ENCODE measurements at places on chromosomes 6 and 20. TPM values are rescaled to one million over a fixed set of nuclear protein-coding genes. Genes with fewer than 3 reads are reported as not detected.

The TCF21 gene
- total RNA-seq: not detected

The ETV7 gene
- 0.98 TPM for total RNA-seq

GRCh38 chr20:38883081-38883980 is 42.9 kb upstream of the FAM83D start:
- H3K4me3 ChIP-seq: no peak overlapping the region
- DNase-seq: no peak
- H3K27me3 ChIP-seq: peaks cover 7% of the 10 kb centered on the region
- H3K36me3 ChIP-seq: no peaks in the 10 kb centered on the region

GRCh38 chr20:12788632-12789299 is 220.0 kb upstream of the SPTLC3 start:
- no peaks in the 10 kb centered on the region for H3K36me3 ChIP-seq
- no peak overlapping the region for H3K27ac ChIP-seq
- DNase-seq: no peak

The SOX18 gene
- total RNA-seq: 1.8 TPM

GRCh38 chr20:58619077-58619863 is 31.8 kb upstream of the STX16 start:
- no peaks in the 10 kb centered on the region for H3K4me1 ChIP-seq
- H3K36me3 ChIP-seq: no peaks in the 10 kb centered on the region
- no peak overlapping the region for H3K27ac ChIP-seq
- DNase-seq: no peak

The MLIP gene
- not detected for total RNA-seq

The SLC35B3 gene
- total RNA-seq: 16.0 TPM

The ARG1 gene
- total RNA-seq: not detected

GRCh38 chr6:159739341-159739740 is 12.0 kb downstream of the WTAP start:
- H3K4me1 ChIP-seq: no peaks in the 10 kb centered on the region
- no peak overlapping the region for H3K4me3 ChIP-seq
- H3K27ac ChIP-seq: no peak overlapping the region
- peaks cover 15% of the 10 kb centered on the region for H3K36me3 ChIP-seq

DNA sequence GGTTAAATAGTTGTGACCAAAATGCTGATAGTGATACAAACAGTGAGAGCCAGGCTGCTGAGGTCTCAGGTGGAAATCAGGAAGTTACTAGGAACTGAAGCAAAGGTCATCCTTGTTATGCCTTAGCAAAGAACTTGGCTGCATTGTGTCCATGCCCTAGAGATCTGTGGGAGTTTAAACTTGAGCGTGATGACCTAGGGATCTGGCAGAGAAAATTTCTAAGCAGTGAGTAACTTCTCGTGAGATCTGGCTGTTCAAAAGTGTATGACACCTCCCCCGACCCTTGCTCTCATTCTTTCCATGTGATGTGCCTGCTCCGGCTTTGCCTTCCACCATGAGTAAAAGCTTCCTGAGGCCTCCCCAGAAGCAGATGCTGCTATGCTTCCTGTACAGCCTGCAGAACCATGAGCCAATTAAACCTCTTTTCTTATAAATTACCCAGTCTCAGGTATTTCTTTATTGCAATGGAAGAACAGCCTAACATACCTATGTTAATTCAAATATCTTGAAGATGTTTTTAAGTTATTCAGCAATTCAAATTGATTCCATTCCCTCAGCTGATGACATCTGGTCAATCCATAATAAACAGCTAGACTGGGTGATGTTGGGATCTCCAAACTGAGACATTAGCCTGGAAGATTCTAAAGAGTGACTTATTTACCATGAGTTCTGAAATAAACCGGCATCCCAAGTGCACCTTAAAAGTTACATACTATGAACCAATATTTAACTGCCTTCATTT is 33.8 kb downstream of the KIF16B start:
- no peaks in the 10 kb centered on the region for H3K27me3 ChIP-seq
- H3K27ac ChIP-seq: no peak overlapping the region
- no peaks in the 10 kb centered on the region for H3K36me3 ChIP-seq

The THBS2 gene
- total RNA-seq: 73.0 TPM

GRCh38 chr6:63504777-63505384 is 67.4 kb upstream of the LOC128125822 start:
- H3K27ac ChIP-seq: no peak overlapping the region
- H3K27me3 ChIP-seq: no peaks in the 10 kb centered on the region
- no peak overlapping the region for H3K4me3 ChIP-seq
- H3K4me1 ChIP-seq: no peaks in the 10 kb centered on the region
- no peak for DNase-seq
- H3K36me3 ChIP-seq: no peaks in the 10 kb centered on the region

The IPCEF1 gene
- total RNA-seq: 6.7 TPM

DNA sequence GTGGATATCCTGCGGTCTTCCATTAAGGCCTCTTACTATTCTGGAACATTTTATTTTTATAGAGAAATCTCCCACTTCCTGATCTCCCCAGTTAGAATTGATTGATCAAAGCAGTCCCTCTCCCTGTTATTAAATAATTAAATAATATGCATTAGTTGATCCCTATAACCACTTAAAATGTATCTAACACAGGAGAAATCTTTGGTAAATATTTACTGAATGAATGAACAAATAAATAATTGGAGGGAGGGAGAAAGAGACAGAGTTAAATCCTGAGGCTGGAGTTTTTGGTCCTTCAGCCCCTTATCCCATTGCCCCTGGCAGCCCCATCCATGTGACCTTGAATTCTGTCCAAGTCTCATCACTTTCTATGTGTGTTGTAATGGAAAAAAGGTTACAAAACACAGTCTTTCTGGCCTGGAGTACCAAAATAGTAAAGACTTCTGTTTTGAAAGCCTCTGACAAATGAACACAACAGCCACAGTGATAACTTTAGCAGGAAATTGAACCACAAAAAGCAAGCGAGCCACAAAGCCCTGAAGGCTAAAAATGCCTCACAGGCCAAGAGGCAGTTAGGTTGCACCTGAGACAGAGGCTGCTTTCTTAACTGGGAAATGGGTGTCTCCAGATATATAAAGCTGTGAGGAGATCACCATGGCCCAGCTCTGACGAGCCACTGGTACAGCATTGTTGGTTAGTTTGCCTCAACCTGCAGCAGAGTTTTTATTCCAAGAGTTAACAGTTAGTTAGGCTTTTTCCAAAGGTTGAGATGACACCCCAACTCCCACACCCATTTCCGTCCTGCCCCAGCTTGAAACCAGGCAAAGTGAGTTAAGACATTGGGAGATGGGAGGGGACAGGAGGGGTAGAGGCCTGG is 11.3 kb downstream of the NT5E start:
- peak; percentile 49 for DNase-seq
- H3K27me3 ChIP-seq: no peaks in the 10 kb centered on the region
- H3K36me3 ChIP-seq: no peaks in the 10 kb centered on the region
- no peaks in the 10 kb centered on the region for H3K4me1 ChIP-seq
- peak overlapping the region; percentile 74 for H3K27ac ChIP-seq

The MAFB gene
- 148 TPM for total RNA-seq

The CTCFL gene
- total RNA-seq: not detected

GRCh38 chr6:137423451-137424168 is 70.6 kb downstream of the OLIG3 start:
- no peak overlapping the region for H3K27ac ChIP-seq
- no peak overlapping the region for H3K4me3 ChIP-seq
- no peaks in the 10 kb centered on the region for H3K36me3 ChIP-seq

- H3K36me3 ChIP-seq: no peaks in the 10 kb centered on the region
- H3K4me1 ChIP-seq: no peaks in the 10 kb centered on the region
- no peak for DNase-seq
- H3K27me3 ChIP-seq: no peaks in the 10 kb centered on the region
- no peak overlapping the region for H3K27ac ChIP-seq
These were observed 12.2 kb upstream of the SLC17A2 start for GRCh38 chr6:25942561-25943147.

DNA sequence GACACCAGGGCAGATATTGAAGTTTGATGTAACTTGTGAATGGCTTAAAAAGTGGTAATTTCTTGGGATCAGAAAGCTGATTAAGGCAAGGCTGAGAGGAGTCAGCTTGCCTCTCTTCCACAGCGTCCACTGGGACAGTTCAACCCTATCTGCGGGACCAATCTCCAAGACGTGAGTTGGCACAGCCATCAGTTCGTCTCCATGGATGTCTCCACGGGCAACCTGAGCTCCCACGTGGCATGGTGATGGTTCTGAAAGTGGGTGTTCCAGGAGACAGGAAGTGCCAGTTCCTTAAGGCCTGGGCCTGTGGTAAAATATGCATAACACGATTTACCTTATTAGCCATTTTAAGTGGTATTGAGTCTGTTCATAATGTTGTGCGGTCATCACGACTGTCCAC is 67.9 kb upstream of the BHLHE23 start:
- peaks cover 5% of the 10 kb centered on the region for H3K27me3 ChIP-seq
- DNase-seq: no peak
- H3K27ac ChIP-seq: no peak overlapping the region
- no peaks in the 10 kb centered on the region for H3K4me1 ChIP-seq
- no peaks in the 10 kb centered on the region for H3K36me3 ChIP-seq

The TCP11 gene
- total RNA-seq: 0.32 TPM

GRCh38 chr6:151111670-151112069 is 128.1 kb upstream of the AKAP12 start:
- H3K27ac ChIP-seq: no peak overlapping the region
- no peak for DNase-seq
- no peaks in the 10 kb centered on the region for H3K4me1 ChIP-seq
- no peaks in the 10 kb centered on the region for H3K27me3 ChIP-seq

GRCh38 chr20:14264869-14265268 is 72.5 kb downstream of the FLRT3 start:
- no peak overlapping the region for H3K4me3 ChIP-seq
- no peaks in the 10 kb centered on the region for H3K36me3 ChIP-seq
- no peak overlapping the region for H3K27ac ChIP-seq
- no peaks in the 10 kb centered on the region for H3K4me1 ChIP-seq
- DNase-seq: no peak

- no peak overlapping the region for H3K27ac ChIP-seq
- no peak overlapping the region for H3K4me3 ChIP-seq
- H3K27me3 ChIP-seq: no peaks in the 10 kb centered on the region
- no peak for DNase-seq
- H3K4me1 ChIP-seq: no peaks in the 10 kb centered on the region
These were observed 179.7 kb downstream of the KHDC1L start for GRCh38 chr6:73045609-73046008.

- DNase-seq: no peak
- H3K4me3 ChIP-seq: peak overlapping the region; percentile 88
- no peaks in the 10 kb centered on the region for H3K36me3 ChIP-seq
These were observed 634 bp downstream of the ITPA start for GRCh38 chr20:3209946-3210317.

- DNase-seq: peak; percentile 52
- no peak overlapping the region for H3K27ac ChIP-seq
- H3K27me3 ChIP-seq: no peaks in the 10 kb centered on the region
- no peak overlapping the region for H3K4me3 ChIP-seq
- no peaks in the 10 kb centered on the region for H3K4me1 ChIP-seq
- H3K36me3 ChIP-seq: no peaks in the 10 kb centered on the region
These were observed 22.6 kb upstream of the RIN2 start for GRCh38 chr20:19735446-19735845.

DNA sequence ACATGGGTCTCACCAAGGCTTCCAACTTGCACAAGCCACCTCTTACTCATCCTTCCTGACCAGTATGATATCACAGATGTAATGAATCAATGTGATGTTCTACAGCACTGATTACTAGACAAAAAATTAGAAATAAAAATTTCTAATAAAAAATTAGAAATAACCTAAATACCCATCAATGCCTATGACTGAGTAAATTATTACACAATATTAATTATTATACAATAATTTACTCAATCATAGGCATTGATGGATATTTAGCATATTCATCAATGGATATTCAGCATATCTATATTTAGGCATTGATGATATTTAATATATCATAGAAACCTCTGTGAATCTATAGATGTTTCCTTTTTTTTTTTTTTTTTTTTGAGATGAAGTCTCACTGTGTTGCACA is 43.2 kb upstream of the MBOAT1 start:
- H3K27ac ChIP-seq: no peak overlapping the region
- no peaks in the 10 kb centered on the region for H3K4me1 ChIP-seq
- DNase-seq: no peak
- no peak overlapping the region for H3K4me3 ChIP-seq

GRCh38 chr6:16514249-16514648 is 247.0 kb downstream of the ATXN1 start:
- H3K36me3 ChIP-seq: no peaks in the 10 kb centered on the region
- no peaks in the 10 kb centered on the region for H3K27me3 ChIP-seq
- H3K27ac ChIP-seq: no peak overlapping the region

- no peaks in the 10 kb centered on the region for H3K27me3 ChIP-seq
- no peak for DNase-seq
- H3K4me3 ChIP-seq: no peak overlapping the region
- H3K27ac ChIP-seq: no peak overlapping the region
- no peaks in the 10 kb centered on the region for H3K36me3 ChIP-seq
- H3K4me1 ChIP-seq: no peaks in the 10 kb centered on the region
These were observed 220.7 kb downstream of the CDC5L start for GRCh38 chr6:44608175-44608574.

GRCh38 chr20:59726281-59726595 is 121.9 kb downstream of the PHACTR3 start:
- H3K27ac ChIP-seq: no peak overlapping the region
- no peaks in the 10 kb centered on the region for H3K27me3 ChIP-seq
- H3K4me1 ChIP-seq: no peaks in the 10 kb centered on the region
- H3K36me3 ChIP-seq: no peaks in the 10 kb centered on the region
- no peak for DNase-seq
- H3K4me3 ChIP-seq: no peak overlapping the region

All from breast epithelium (tissue), 4 donors.